ENCODE measurements at places on chromosomes 7 and 10. TPM values are rescaled to one million over a fixed set of nuclear protein-coding genes. Genes with fewer than 3 reads are reported as not detected.

DNA sequence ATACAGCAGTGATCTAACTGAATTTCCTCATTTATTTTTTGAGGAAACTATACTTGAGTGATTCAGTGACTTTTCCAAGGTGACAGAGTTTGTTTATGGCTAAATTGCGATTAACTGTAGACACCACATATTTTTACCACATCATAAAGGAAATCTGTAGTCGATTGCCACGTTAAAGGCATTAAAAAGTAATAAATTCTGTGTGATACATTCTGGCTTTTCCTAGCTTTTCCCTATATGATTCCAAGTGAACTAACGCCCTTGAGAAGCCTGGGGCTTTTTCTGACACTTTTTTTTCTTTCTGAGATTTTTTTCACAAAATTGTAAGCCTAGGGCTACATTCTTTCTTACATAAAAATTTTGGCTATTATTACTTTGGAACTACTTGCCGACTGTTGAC lies 266.9 kb downstream of the BICC1 start:
- DNase-seq = no peak
- H3K4me3 ChIP-seq = no peak overlapping the region
- H3K4me1 ChIP-seq = no peaks in the 10 kb centered on the region
- H3K27me3 ChIP-seq = no peaks in the 10 kb centered on the region
- H3K27ac ChIP-seq = no peak overlapping the region

The RHOBTB1 gene
- 13.6 TPM for total RNA-seq

GRCh38 chr7:51121931-51122425 lies 194.6 kb downstream of the COBL start:
- no peak overlapping the region for H3K27ac ChIP-seq
- H3K4me1 ChIP-seq = no peaks in the 10 kb centered on the region
- H3K36me3 ChIP-seq = no peaks in the 10 kb centered on the region
- H3K4me3 ChIP-seq = no peak overlapping the region

The ADAM22 gene
- 0.85 TPM for total RNA-seq

- no peaks in the 10 kb centered on the region for H3K27me3 ChIP-seq
- H3K4me3 ChIP-seq = no peak overlapping the region
- no peaks in the 10 kb centered on the region for H3K4me1 ChIP-seq
- DNase-seq = no peak
- H3K36me3 ChIP-seq = no peaks in the 10 kb centered on the region
- H3K27ac ChIP-seq = no peak overlapping the region
Measured at GRCh38 chr7:33667196-33667595, 238.1 kb upstream of the BMPER start.

GRCh38 chr7:50393547-50394252 lies 56.5 kb downstream of the FIGNL1 start:
- DNase-seq = no peak
- no peaks in the 10 kb centered on the region for H3K27me3 ChIP-seq
- H3K27ac ChIP-seq = no peak overlapping the region
- no peak overlapping the region for H3K4me3 ChIP-seq

DNA sequence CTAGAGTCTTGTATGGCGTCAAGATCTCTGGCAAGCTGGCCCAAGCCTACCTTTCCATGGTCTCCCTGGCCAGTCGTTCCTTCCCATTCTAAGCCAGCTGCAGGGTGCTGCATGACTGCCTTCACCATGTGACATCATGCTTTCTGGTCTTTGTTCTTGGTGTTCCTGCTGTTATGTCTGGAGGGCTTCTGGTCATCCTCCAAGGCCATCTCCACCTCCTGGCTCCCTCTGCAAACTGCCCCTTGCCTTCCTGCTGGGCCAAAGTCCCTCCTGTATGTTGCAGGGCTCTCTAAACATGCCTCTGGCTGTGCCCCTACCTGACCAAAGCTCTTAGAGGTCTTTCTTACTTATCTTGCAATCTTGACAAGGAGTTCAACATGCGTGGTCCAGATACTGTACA lies 44.4 kb upstream of the SHH start:
- no peak overlapping the region for H3K27ac ChIP-seq
- no peaks in the 10 kb centered on the region for H3K4me1 ChIP-seq
- no peaks in the 10 kb centered on the region for H3K27me3 ChIP-seq
- H3K36me3 ChIP-seq = no peaks in the 10 kb centered on the region
- no peak for DNase-seq

DNA sequence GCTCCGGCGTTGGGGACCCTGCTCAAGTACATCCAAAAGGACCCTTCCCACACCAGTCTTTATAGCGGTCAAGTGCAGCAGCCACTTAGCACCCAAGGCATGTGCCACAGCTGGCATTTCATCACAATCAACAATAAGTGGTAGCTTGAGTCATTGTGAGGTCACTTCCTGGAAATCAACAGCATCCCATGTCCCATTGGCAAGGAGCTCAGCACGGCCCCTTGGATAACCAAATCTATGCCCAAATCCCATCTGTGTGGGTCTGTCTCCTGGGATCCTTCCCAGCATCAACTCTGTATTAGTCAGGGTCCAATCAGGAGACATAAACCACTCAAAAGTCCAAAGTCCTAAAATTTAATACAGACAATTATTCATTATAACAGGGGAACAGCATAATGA lies 27.1 kb downstream of the MDH2 start:
- no peak overlapping the region for H3K27ac ChIP-seq
- H3K27me3 ChIP-seq = no peaks in the 10 kb centered on the region
- no peaks in the 10 kb centered on the region for H3K4me1 ChIP-seq
- no peak for DNase-seq
- no peak overlapping the region for H3K4me3 ChIP-seq

DNA sequence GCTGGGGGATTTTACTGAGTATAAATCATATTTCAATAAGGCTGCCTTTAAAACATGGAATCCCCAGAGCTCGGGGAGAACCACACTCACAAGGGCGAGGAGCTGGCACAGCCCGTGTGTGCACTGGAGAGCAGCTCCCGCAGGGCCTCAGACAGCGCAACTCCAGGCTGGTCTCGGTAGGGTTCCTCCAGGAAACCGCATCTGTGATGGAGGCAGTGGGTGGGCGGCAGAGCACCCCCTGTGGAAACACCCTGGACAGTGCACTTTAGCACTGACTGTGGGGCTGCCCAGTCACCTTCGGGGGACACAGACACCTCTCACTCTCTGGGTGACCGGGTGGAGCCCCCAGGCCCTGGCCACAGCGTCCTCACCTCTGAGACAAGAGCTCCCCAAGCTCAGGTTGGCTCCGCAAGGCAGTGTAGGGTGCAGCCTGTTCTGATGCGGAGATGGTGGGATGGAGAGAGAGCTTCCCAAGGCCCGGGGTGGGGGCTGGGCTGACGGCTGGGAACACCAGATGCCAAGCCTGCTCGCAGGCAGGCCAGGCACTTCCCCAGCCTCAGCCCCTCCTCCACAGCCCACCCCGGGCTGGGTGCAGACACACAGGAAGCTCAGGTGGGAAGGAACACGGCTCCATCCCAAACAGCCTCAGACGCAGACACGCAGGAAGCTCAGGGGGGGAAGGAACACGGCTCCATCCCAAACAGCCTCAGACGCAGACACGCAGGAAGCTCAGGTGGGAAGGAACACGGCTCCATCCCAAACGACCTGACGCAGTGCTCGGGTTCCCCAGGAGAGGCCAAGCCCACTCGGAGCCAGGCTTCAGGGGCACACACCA lies 224.4 kb downstream of the MAD1L1 start:
- no peaks in the 10 kb centered on the region for H3K4me1 ChIP-seq
- H3K27ac ChIP-seq = no peak overlapping the region
- H3K27me3 ChIP-seq = no peaks in the 10 kb centered on the region
- no peak overlapping the region for H3K4me3 ChIP-seq

DNA sequence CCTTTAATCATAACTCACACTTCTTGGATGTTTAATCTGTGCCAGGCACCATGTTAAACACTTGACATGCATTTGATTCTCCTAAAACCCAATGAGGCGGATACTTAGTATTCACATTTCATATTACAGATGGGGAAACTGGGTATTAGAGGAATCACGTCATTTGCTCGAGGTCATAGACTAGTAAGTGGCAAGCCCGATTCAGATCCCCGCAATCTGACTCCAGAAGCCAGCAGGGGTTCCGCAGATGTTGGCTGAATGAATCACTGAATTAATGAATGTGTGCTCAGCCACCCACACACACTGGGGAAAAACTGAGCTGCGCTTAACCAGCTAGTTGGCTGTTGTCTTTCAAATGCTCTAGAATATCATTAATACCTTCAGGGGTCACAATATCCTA lies 22.5 kb upstream of the ENO4 start:
- no peaks in the 10 kb centered on the region for H3K36me3 ChIP-seq
- no peaks in the 10 kb centered on the region for H3K27me3 ChIP-seq
- DNase-seq = no peak
- H3K4me3 ChIP-seq = no peak overlapping the region
- H3K27ac ChIP-seq = no peak overlapping the region
- no peaks in the 10 kb centered on the region for H3K4me1 ChIP-seq

The HOXA9 gene
- total RNA-seq = not detected

DNA sequence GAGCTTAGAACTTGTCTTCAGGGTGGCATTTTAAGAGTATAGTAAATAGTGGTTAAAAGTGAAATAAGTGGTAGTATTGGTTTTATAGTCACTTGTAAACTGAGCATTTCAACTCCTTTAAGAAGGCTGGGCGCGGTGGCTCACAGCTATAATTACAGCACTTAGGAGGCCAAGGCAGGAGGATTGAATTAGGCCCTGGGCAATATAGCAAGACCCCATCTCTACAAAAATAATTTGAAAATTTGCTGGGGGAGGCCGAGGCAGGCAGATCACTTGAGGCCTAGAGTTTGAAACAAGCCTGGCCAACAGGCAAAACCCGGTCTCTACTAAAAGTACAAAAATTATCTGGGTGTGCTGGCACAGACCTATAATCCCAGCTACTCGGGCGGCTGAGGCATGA lies 64.4 kb upstream of the BAMBI start:
- H3K27ac ChIP-seq = no peak overlapping the region
- no peaks in the 10 kb centered on the region for H3K27me3 ChIP-seq
- H3K4me1 ChIP-seq = no peaks in the 10 kb centered on the region
- no peak for DNase-seq

DNA sequence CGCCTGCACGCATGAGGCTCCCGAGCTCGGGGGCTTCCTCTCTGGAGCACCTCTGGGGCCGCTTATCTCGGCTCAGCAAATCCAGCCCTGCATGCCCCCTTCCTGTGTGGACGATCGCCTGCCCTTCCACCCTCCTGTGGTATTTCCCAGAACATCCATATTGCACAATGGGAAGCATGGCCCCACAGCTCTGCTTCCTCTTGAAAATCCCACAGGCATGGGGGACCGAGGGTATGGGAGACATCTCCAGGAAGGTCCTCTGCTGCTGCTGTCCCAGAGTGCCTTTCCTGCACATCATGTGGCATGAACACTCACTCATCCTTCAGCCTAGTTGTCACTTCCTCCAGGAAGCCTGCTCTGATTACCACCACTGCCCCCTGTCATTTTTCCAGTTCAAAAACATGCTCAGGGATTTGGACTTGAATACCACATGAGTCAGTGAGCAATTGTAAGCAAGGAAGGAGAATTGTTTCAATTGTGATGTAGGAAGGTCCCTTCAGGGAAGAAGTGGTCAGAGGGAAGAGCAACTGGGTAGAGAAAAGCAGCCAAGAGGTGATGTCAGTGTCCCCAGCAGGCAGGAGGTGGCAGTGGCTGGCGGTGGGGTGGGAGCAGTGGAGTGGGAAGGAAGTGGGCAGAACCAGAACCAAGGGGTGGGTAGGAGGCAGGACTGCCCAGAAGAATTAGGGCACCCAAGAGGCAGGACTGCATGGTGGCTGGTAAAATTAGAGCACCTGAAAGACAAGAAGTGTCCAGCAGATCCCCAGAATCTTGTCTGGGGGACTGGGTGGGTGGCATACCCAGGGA lies 67.5 kb upstream of the ZMIZ1 start:
- H3K4me3 ChIP-seq = no peak overlapping the region
- DNase-seq = no peak
- H3K4me1 ChIP-seq = no peaks in the 10 kb centered on the region
- no peaks in the 10 kb centered on the region for H3K27me3 ChIP-seq
- H3K27ac ChIP-seq = no peak overlapping the region

The ASB13 gene
- 15.3 TPM for total RNA-seq

GRCh38 chr10:124351481-124352220 lies 67.1 kb downstream of the OAT start:
- peaks cover 5% of the 10 kb centered on the region for H3K4me1 ChIP-seq
- no peak for DNase-seq
- H3K27me3 ChIP-seq = no peaks in the 10 kb centered on the region
- H3K4me3 ChIP-seq = no peak overlapping the region
- H3K36me3 ChIP-seq = no peaks in the 10 kb centered on the region
- H3K27ac ChIP-seq = no peak overlapping the region

The SUN3 gene
- not detected for total RNA-seq

GRCh38 chr7:133650487-133651300 lies 397.8 kb downstream of the EXOC4 start:
- H3K36me3 ChIP-seq = no peaks in the 10 kb centered on the region
- no peak overlapping the region for H3K27ac ChIP-seq
- no peak overlapping the region for H3K4me3 ChIP-seq
- no peak for DNase-seq
- no peaks in the 10 kb centered on the region for H3K27me3 ChIP-seq

The ERVW-1 gene
- not detected for total RNA-seq

The ACBD7 gene
- not detected for total RNA-seq

DNA sequence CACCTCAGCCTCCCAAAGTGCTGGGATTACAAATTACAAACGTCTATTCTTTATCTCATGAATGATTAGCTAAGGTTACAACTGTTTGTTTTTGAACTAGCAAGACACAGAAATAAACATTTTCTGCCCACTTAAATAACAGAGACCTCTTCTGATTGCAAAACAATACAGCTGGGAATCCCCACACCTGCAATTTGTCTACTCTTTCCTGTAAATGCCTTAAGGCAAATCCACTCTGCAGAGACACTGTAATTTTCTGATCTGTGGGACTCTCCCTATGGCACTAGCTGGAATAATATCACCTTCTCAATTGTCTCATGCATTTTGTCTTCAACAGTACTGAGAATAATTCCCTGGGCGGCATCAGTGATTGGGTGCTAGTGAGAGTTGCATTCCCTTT lies 149.3 kb upstream of the FAM3C start:
- no peaks in the 10 kb centered on the region for H3K36me3 ChIP-seq
- no peaks in the 10 kb centered on the region for H3K27me3 ChIP-seq
- H3K4me1 ChIP-seq = no peaks in the 10 kb centered on the region
- DNase-seq = no peak
- H3K27ac ChIP-seq = no peak overlapping the region
- H3K4me3 ChIP-seq = no peak overlapping the region
